ENCODE measurements at places on chromosomes 2 and 18.

- DNase-seq, result no peak
Observed at GRCh38 chr2:47076586-47077441, 78.3 kb downstream of the STPG4 start.

- DNase-seq, result no peak
Observed at GRCh38 chr18:30595942-30596341, 446.6 kb downstream of the DSC3 start.

DNA sequence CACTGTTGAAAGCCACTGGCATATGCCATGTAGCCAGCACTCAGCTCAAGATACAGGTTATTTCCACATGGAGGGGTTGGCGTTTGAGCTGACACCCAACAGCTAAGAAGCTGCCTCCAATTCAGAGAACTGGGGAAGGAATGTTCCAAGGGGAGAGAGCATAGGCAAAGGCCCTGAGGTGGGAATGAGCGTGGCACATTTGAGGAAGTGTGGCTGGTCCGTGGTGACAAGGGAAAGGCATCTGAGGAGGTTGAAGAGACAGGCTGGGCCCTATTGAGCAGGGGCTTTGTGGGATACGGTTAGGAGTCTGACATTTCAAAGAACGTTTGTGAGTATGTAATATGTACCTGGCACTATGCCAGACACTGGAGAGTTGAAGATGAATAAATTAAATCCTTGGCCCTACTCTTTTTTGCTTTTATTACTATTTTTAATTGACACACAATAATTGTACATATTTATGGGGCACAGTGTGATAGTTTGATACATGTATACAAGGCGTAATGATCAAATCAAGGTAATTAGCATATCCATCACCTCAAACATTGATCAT is 27.6 kb upstream of the TMBIM1 start:
- DNase-seq, result no peak

- no peak for DNase-seq
Observed at GRCh38 chr2:44817673-44818335, 123.7 kb upstream of the SIX3 start.

DNA sequence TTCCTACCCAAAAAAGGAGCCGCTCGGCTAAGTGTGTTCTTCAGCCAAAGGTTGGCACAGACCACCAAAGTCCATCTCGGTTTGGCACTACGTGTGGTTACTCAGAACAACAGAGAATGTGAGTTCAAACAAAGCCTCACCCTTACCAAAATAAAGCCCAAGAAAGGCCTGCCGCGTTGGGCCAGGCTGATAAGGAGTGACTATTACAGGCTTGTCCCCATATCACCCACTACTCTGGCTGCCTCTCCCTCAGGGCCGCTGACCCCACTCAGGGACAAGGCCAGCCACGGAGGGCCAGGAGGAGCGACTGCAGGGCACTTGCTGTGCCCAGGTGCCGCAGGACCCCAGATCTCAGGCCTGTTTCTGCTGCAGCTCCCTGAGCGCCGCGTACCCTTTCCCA is 13.8 kb downstream of the HS1BP3 start:
- no peak for DNase-seq

All from stimulated activated CD4-positive, alpha-beta T cell treated with anti-CD3 and anti-CD28 coated beads, Interleukin-1b, Interleukin-23, amount 100 ng/mL, for 1 hour (primary cell).